ENCODE measurements at places on chromosomes 13 and 19. TPM values are rescaled to one million over a fixed set of nuclear protein-coding genes. Genes with fewer than 3 reads are reported as not detected.
A peak's percentile ranks its signal among the peaks of the same experiment; 100 is the strongest.

DNA sequence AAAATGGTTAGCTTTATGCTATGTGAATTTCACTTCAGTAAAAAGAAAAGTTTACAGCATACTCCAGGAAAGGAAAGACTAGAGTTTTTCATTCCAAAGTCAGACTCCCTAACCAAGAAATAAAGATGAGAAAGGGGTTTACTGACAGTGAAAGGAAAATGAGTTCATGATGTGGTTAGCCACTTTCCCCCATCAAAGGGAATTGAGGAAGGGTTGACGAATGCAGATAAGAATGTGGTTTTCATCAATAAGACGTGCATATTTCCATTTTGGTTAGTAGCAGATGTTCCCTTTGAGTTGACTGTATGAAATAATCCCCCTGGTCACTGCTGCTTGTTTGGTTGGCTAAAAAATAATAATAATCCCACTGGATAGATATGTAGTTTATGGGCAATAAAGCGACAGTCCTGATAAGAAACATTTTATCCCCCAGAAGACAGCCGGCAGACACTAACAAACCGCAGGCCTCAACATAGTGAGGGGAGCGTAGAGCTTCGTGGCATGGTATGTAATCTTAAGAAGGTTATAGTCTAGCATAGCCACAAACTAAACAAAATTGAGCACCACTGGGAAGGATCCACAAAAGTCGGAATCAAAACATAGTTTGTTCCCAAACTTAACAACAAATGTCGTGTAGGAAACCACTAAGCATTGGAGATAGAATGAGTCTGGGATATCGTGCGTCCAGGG lies 114.8 kb downstream of the COL4A2 start:
- no peak for DNase-seq

- no peak for DNase-seq
Measured at GRCh38 chr19:50036908-50037307, 11.1 kb downstream of the ZNF473 start.

- DNase-seq = no peak
Measured at GRCh38 chr19:29724102-29724641, 9.1 kb upstream of the C19orf12 start.

- no peak for DNase-seq
Measured at GRCh38 chr13:47896546-47896945, 104.5 kb downstream of the SUCLA2 start.

GRCh38 chr13:56510836-56511235 lies 629.9 kb upstream of the PRR20A start:
- no peak for DNase-seq

Gene MAP3K10
- 3.7 TPM for polyA plus RNA-seq

Gene CAB39L
- 6.5 TPM for polyA plus RNA-seq

- no peak for DNase-seq
Measured at GRCh38 chr13:75437582-75438318, 44.2 kb downstream of the TBC1D4 start.

Gene ANKLE1
- 0.38 TPM for polyA plus RNA-seq

- DNase-seq = no peak
Measured at GRCh38 chr13:71624653-71625600, 242.1 kb downstream of the DACH1 start.

Gene GPR183
- polyA plus RNA-seq = 0.31 TPM

DNA sequence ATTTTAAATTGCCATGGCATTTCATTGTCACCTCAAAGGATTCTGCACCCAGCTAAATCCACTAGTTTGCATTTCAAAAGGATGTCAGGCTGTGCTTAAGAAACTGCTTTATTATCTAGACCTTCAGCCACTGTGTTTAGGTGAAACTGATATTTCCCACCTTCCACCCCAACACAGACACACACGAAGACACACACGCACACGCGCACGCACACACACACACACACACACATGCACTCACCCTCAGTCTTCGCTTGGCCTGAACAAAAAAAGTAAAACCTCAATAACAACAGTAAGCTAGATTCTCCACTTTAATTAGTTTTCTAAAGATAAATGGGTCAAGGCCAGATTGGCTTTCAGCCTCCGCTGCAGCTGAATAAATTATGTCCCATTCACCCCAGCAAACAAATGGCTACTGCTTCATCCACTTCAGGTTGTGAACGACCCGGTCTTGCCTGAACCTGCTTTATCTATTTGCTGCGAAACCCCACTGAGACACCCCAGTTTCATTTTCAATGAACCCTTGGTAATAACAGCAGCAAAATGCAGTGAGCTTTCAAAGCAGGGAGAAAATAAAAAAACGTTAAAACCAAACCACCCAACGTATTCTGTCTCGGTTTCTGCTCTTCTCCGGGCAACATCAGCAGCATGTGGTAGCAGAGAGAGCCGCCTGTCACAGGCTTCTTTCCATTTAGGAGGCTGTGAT lies 166.8 kb downstream of the DCT start:
- no peak for DNase-seq

GRCh38 chr13:113020323-113021080 lies 51.5 kb downstream of the MCF2L start:
- DNase-seq = no peak

Gene ZIM2
- not detected for polyA plus RNA-seq

GRCh38 chr19:19670070-19670551 lies 1.5 kb downstream of the ZNF101 start:
- DNase-seq = no peak

- DNase-seq = no peak
Measured at GRCh38 chr13:113077953-113078901, 27.4 kb upstream of the F7 start.

DNA sequence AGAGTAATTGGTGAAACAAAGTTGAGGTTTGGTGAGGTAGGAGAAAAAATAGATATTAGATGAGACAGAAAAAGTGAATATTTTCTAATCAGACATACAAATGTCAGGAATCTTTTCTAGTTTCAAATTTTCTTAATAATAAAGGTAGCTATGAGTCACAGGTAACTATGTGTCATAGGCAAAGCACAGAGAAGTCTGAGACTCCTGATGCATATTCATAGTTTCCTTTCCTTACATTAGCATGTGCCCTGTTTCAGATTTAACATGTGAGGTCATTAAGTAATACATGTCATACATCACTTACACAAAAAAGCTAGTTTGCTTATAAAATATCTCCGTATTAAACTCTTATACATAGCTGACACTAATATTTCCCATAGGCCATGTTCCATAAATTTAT lies 1141.3 kb upstream of the PCDH20 start:
- no peak for DNase-seq

DNA sequence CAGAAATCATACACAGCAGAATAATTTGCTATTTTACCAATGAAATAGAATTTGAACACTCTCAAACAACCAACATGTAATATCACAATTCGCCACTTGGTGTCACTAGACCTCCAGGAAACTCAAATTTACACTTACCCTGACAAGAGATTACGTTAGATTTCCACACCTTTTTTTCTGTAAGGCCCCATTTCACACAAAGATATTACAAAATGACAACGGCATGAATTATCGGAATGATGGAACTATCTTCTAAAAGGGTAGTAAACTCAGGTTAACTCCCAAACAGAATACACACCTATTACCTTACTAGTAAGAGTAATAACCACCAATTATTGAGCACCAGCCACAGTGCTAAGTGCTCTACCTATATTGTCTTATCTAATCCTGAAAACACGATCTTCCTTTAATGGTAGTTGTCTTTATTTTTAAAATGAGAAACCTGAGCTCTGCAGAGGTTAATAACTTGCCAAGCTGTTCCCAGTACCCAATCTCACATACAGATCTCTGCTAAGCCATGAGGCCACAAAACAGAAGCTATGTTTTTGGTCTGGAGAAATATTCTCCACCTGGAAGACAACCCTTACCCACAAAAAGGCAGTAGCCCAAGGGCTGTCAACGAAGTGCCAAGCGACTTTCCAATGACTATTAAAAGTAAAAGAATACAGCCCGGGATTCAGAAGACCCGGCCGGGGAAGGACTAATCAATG lies 152.4 kb downstream of the DCLK1 start:
- no peak for DNase-seq

GRCh38 chr19:611481-611868 lies 21.8 kb downstream of the HCN2 start:
- DNase-seq = peak; percentile 93

GRCh38 chr13:31227063-31227462 lies 27.3 kb downstream of the B3GLCT start:
- no peak for DNase-seq

Gene LRRC63
- not detected for polyA plus RNA-seq

Gene PTOV1
- polyA plus RNA-seq = 30.7 TPM

DNA sequence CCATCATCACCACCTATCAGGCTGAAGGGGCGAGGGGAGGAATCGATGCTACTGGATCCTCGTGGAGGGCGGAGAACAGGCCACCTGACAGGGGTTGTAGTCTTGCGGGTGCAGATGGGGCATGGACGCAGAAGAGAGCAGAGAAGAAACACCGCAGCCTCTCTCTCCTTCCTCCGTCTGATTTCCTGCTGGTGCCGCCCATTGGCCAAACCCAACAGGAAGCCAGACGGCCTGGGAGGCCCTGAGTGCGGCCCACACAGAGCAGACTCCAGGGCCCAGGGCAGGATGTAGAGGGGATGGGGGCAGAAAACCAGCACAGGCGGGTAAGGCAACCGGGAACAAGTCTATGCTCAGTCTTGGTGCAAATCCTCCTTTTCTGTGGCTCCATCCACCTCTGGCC lies 15.4 kb downstream of the CEBPA start:
- no peak for DNase-seq

DNA sequence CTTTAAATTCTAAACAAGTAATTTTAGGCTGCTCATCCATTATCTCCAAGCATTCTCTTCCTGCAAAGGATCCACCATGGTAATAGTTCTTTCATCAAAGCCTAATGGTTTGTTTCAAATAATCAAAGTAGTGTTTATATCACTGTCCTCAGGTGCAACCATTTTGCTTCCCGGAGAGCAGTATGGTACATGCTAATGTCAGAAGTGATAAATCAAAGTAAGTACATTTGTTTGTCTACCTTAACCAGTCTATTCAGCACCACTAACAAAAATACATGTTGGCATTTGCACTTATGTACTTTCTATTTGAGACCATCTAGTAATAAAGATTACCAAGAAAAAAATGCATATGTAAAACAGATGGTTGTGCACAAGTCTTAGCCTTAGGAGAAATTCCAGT lies 37.5 kb downstream of the DACH1 start:
- DNase-seq = no peak

Gene SOX21
- polyA plus RNA-seq = not detected

Gene WDR87
- not detected for polyA plus RNA-seq

DNA sequence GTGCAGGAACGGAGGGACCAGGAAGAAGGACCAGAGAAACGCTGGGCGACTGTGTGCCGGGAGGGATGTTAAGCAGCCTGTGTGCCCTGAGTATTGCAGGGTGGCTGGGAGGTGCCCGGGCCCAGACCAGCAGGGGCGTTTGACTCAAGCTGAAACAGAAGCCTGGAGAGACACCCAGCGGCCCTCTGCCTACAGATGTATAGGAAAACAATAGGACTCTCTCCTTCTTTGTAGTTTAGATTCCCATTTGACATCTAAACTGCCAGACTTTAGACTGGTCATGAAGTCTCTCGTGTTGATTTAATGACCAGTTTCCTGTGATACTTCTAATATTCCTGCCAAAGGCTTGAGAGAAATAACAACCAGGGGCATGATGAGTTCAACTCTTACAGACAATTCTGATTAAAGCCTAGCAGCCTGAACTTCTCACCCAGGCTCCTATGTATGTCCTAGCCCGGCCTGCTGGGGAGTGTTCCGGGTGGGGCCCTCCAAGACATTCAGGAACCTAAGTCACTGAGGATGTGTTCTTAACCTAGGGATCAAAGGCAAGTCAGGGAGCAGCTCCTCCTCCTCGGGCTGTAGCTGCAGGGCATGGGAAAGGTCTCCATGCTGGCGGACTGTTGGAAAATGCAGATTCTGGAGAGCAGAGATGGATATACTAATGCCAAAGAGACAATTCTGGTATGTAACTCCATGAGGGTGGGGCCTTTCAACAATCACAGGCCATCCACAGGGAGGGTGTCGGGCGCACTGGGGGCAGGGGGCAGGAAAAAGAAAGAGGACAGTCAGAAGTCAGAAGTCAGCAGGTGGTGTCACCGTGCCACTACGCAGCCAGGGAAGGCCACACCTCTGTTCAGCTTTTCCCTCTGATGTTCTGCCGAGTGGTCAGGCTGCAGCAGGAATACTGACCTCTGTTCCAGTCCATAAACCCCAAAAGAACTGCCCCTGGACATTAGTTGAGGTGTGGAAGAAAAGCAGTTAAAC lies 131.8 kb downstream of the STARD13 start:
- no peak for DNase-seq

Gene LILRB1
- not detected for polyA plus RNA-seq

- DNase-seq = no peak
Measured at GRCh38 chr13:51532736-51533197, 51.5 kb upstream of the WDFY2 start.

DNA sequence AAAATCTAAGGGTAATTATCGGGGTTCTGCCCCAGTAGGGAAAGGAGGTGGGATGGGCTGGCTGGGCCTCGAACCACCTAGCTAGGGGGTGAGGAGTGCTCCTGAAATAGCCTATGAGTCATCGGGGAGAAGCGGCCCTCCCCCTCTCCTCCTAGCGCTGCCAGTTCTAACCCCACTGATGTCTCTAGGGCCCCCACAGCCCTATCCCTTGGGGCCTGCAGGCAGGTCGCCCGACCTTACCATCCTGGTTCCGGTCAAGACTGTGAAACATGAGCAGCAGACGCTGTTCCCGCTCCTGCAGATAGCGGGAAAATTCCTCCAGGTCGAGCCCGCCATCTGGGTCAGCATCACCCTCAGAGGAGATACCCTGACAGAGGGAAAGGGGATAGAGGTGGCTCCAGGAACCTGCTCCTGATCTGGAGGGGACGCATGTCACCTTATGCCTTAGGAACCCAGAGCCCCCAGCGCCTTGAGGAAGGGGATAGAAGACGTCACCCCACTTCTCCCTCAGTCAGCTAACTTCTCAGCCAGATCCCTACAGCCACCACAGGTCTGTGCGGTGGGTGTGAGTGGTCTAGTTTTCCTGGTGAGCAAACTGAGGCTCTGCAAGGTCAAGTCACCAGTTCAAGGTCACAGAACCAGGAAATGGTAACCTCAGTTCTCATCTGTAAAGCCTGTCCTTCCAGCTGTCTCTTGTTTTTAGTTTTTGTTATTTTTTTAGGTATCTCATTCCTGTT lies 1.5 kb downstream of the SLC25A23 start:
- no peak for DNase-seq

DNA sequence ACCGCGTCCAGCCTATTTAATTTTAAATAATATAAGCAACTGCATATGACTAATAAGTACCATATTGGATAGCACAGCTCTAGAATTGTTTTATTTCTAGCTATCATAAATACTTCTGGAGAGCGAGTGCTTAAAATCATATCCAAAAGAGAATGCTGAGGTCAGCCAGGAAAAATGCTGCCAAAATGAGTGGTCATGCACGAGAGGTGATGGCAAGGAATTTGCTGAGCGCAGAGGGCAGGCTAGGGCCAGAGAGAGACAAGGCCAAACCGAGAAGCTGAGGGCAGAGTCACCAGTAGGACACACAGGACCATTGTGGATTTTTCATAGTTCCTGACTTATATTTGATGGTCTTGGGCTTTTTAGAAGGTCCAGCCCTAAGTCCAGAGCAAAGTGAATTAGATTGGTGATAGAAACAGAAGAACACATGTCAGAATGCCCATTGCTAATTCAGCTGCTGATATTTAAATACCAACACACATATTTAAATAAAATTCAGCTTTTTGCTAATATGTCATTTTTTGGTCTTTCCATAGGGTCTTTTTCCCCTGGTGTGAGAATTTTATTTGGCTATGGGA lies 33.6 kb upstream of the UBL3 start:
- DNase-seq = no peak

- no peak for DNase-seq
Measured at GRCh38 chr19:29323021-29323430, 110.1 kb upstream of the UQCRFS1 start.

Gene SSC5D
- polyA plus RNA-seq = 8.2 TPM

GRCh38 chr13:30147421-30147820 lies 159.9 kb downstream of the KATNAL1 start:
- no peak for DNase-seq
